ENCODE measurements at places on chromosomes 6 and 20.

DNA sequence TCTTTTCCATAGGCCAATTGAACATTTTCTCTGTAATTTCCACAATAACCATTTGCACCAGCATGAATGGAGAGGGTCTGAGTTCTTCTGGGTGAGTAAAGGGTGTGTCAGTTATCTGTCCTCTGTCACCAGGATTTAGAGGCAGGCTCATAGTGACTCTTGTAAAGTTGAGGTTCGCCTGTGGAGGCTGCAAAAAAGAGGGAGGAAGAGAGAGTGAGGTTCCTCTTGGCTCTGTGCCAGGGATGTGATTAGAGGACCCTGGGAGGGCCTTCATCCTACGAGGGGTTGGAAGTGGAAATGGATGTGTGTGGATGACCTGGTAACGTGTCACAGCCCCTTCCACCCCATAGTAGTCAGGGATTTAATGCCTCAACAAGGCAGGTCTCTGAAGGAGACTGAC lies 242.0 kb downstream of the ESR1 start:
- DNase-seq, result no peak

DNA sequence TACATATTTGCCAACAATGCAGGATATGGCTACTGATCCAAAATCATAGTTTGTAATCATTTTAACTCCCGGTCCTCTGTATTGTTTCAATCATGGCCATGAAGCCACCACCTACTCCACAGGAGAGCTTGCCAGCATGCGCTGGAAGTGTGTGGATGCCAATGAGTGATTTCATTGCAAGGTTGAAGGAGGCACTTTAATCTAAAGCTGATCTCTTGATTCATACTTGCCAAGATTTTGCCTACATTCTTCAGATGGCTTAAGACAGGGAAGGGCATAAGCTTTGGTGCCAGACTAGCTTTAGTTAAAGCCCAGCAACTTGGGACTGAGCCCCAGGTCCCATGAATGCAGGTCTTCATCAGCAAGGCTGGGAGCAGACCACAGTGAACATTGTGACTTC lies 58.8 kb downstream of the TPD52L1 start:
- DNase-seq, result no peak

DNA sequence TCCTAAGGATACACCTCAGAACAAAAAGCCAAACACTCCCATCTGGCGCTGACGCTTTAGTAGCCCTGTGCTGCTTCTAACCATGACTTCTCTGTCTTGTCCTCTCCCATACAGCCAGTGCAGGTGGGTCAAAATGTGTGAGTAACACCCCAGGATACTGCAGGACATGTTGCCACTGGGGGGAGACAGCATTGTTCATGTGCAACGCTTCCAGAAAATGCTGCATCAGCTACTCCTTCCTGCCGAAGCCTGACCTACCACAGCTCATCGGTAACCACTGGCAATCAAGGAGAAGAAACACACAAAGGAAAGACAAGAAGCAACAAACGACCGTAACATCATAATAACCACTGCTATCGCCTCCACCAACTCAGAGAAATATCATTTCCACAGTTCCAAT lies 1.4 kb downstream of the DEFB132 start:
- DNase-seq, result no peak

GRCh38 chr20:57869291-57869950 lies 159.6 kb upstream of the PMEPA1 start:
- DNase-seq, result no peak

- DNase-seq, result no peak
Measured at GRCh38 chr20:10357974-10358373, 76.0 kb downstream of the MKKS start.

DNA sequence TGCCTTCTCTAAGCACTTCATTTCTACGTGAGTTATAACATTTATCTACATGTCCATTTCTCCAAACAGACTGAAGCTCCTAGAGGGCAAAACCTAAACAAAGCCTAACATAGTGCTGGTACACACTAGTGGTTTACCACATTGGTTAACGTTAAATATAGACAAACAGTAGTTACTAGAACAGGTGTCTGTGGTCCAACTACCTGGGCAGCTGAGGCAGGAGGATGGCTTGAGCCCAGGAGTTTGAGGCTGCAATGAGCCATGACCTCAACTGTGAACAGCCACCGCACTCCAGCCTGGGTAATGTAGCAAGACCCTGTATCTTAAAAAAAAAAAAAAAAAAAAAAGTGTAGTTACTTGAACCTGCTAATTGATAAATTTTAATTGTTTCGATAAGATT lies 26.5 kb downstream of the PTPRK start:
- DNase-seq, result no peak

DNA sequence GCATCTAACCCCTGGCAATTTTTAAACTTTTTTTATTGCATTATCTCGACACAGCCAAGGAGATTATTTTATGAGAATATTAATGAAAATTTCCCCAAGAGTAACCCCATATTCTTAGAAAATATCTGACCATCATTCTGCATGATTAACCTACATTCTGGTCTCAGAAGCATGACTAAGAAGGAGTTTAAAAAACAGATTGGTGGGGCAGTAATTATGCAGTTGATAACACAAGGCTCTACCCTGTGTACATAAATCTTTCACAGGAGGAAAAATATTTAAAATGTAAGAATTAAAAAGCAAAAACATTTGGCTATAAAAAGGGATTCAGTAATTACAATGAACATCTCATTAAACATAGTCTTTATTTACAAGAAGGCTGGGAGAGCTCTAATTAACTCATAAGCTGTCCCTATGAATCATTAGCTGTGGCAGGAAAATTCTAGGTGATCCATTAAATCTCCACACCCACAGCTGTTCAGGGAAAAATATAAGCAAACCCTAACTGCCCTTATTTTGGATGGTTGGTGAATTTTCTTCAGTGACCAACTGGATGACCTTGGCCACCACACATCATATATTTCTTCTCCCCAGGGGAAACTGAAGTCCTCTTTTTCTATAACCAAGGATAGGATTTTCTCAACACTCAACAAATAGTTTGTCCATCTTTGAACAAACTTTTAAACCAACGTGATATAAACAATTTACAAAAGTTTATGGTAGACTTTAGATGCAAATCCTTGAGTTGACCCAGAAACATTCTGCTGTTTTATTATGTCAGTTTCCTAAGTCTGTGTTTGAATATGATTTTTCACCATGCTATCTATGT lies 59.5 kb downstream of the PDE7B start:
- DNase-seq, result no peak

- DNase-seq, result peak; percentile 44
Measured at GRCh38 chr6:16669227-16669626, 92.0 kb downstream of the ATXN1 start.

DNA sequence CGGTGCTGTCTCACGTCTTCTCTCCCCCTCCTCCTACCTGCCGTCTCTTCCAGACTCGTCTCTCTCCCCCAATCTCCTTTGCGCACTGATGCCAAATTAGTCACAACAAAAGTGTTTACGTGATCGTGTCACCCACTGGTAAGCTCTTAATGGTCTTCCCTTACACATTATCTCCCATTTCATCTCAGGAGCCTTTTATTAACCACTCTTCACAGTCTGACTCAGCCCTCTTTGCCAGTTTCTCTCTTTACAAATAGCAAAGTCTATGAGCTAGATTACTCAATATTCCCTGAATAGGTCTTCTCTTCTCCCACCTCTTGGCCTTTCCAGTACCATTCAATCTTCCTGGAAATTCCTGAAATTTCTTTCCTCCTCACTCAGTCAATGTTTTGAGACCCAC lies 247.0 kb downstream of the ESR1 start:
- DNase-seq, result no peak

- DNase-seq, result no peak
Measured at GRCh38 chr6:81939766-81940165, 187.3 kb upstream of the TENT5A start.

DNA sequence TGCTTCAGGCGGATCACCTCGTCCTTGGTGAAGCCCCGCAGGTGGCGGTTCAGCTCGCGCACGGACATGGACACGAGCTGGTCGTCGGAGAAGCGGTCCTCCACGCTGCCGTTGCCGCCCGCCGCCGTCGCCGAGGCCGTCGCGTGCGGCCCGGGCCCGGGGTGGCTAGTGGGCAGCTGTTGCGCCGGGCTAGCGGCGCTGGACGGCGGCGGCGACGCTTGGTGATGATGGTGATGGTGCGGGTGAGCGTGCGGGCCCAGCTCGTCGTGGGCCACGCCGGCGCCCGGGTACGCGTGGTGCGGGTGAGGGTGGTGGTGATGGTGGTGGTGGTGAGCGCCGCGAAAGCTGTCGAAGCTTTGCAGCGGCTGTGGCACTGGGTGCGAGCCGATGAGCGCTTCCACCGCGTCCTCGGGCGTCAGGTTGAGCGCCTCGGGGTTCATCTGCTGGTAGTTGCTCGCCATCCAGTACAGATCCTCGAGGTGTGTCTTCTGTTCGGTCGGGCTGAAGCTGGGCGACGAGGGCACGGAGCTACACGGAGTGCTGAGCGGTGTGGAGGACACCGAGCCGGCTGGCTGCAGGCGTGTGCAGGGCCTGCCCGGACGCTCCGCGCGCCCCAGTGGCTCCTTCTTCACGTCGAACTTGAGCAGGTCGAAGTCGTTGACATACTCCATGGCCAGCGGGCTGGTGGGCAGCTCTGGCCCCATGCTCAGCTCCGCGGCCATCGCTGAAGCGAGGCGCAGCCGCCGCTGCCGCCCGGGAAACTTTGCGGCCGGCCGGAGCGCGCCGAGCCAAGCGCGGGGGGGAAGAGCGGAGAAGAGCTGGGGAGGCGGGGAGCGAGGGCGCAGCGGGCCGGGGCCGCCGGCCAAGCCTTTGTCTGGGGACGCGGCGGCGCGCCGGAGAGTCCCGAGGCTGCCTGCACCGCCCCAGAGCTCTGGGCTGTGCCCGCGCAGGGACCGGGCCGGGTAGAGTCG lies 622 bp downstream of the MAFB start:
- DNase-seq, result no peak

DNA sequence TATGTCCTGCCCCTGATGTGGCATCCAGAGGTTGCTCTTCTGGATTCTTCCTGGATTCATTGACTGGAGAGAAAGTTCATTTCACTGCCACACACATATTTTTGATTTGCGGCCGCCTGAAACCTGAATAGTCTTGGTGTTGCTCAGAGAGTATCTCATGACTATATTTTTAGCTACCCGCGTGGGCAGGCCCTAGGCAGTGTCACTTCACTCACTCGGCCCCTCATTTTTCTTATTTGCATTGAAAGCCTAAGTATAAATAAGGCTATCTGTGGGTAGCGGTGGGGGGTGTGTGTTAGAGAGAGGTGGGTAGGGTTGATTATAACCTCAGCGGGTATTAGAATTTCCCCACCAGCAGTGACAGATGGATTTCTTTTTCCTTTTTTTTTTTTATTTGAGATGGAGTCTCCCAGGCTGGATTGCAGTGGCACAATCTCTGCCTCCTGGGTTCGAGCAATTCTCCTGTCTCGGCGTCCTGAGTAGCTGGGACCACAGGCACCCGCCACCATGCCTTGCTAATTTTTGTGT lies 113.5 kb downstream of the JARID2 start:
- no peak for DNase-seq

DNA sequence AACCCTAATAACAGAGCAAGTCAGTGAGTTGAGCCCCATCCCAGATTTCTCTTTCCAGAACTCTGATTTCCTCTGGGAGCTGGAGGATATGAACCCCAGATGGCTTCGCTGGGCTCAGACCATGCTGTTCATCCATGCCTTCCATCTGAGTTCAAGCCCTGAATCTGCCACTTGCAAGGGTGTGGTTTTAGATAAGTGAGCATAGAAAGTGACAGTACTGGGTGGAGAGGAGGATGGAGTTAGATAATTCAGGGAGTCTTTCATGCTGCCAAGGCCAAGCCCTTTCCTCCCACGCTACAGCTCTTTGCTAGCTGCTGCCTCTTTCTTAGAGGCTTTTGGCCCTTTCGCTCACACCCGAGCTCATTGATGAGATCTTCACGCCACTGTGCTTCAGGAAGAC lies 57.2 kb upstream of the MAFB start:
- DNase-seq, result no peak

Data from stimulated activated CD4-positive, alpha-beta T cell treated with anti-CD3 and anti-CD28 coated beads, Interleukin-15, amount 100 ng/mL, for 48 hours (primary cell).